ENCODE measurements at places on chromosomes 5 and 9.
A peak's percentile ranks its signal among the peaks of the same experiment; 100 is the strongest.

DNA sequence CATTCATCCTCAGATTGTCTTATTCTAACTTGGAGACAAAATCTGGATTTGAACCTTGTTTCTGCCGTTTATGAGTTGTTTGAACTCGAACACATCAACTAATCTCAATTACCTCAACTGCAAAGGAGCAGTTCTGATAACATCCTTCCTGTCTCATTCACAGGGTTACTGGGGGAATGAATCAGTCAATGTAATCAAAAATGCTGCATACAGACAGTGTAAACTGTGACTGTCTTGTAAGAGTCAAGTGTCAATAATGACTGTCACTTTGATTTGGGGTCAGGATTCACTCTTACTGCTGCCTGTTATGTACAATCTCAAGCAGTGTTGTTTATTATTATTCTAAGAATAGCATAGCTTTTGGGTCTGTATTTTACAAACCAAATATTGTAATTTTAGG lies 273.8 kb downstream of the DOCK8 start:
- no peak for DNase-seq

- no peak for DNase-seq
Measured at GRCh38 chr5:61449804-61450492, 117.9 kb downstream of the ZSWIM6 start.

DNA sequence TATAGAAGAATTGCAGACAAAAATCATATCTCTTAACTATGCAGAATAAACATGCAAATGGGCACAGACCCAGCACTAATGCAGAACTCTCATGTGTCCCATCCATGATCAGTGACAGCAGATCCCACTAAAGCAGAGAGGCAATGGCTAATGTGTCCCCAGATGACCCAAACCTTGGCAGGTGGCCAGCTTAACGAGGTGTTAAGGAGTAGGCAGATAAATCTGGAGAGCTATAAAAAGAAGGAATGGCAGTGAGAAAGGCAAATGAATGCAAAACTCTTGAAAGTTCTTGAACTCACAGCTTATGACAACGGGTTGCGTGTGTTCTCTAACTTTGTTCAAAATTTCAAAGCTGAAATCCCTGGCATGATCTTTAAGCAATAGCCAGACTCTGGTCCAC lies 265.4 kb downstream of the RASEF start:
- no peak for DNase-seq

- no peak for DNase-seq
Measured at GRCh38 chr5:16547200-16547842, 69.5 kb downstream of the RETREG1 start.

GRCh38 chr9:82406456-82407085 lies 418.0 kb downstream of the SPATA31D1 start:
- DNase-seq = no peak

DNA sequence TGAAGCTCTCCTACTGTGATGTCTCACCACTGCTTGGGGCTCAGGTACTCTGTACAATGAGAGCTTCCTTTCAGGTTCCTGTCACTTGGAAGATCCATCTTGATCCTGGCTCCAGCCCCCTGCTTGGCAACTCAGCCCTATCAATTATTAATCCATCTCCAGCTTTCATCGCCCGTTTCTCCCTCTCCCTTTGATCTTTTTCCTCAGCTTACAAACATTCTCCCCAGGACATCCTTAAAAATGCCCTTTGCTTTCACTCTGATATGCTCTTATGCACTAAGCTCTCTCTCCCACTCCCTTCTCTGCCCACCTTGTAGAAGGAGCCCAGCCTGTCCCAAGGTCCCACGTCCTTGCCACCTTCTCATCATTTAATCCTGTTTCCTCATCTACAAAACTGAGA lies 109.0 kb downstream of the FRMD3 start:
- no peak for DNase-seq

DNA sequence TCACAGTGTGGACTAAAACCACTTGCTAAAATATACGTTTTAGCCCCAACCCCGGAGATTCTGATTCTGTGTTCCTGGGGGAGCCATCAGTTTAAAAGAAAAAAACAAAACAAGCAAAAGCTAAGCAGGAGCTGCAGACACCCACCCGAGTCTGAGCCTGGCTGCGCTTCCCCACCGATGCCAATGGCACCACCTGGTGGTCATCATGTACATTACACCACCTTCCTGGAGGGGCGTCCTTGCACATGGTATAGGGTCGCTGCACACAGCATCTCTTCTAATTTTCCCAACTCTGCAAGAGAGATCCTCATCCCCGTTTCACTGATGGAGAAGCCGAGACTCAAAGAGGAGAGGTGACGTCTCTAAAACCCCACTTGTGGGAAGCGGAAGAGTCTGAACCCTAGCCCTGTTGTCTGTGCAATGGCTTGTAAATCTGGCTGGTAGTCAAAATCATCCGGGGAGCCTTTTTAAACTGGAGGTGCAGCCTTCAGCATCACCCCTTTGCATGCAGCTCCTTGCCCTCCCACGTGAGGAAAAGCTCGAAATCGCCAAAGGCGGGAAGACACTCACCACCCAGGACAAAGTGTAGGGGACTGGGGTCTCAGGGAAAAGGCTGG lies 23.1 kb upstream of the CNOT6 start:
- DNase-seq = peak; percentile 56

- no peak for DNase-seq
Measured at GRCh38 chr5:146645342-146645741, 129.4 kb upstream of the GPR151 start.
